IMR-90 (cell line): ENCODE measurements at places on chromosomes 6 and 20. TPM values are rescaled to one million over a fixed set of nuclear protein-coding genes. Genes with fewer than 3 reads are reported as not detected.
A peak's percentile ranks its signal among the peaks of the same experiment; 100 is the strongest.

The BACH2 gene
- 1.1 and 1.3 TPM in 2 replicates for total RNA-seq

The TRIM31 gene
- total RNA-seq = not detected in 2 replicates

The ERGIC3 gene
- total RNA-seq = 438 and 487 TPM in 2 replicates

The PGBD1 gene
- 6.3 and 6.9 TPM in 2 replicates for total RNA-seq

The BMP5 gene
- under 0.01 TPM in 2 replicates for total RNA-seq

The CABLES2 gene
- 1.1 and 1.4 TPM in 2 replicates for total RNA-seq

The SLC22A2 gene
- not detected in 2 replicates for total RNA-seq

The HSPA1L gene
- total RNA-seq = 1.3 and 1.4 TPM in 2 replicates

DNA sequence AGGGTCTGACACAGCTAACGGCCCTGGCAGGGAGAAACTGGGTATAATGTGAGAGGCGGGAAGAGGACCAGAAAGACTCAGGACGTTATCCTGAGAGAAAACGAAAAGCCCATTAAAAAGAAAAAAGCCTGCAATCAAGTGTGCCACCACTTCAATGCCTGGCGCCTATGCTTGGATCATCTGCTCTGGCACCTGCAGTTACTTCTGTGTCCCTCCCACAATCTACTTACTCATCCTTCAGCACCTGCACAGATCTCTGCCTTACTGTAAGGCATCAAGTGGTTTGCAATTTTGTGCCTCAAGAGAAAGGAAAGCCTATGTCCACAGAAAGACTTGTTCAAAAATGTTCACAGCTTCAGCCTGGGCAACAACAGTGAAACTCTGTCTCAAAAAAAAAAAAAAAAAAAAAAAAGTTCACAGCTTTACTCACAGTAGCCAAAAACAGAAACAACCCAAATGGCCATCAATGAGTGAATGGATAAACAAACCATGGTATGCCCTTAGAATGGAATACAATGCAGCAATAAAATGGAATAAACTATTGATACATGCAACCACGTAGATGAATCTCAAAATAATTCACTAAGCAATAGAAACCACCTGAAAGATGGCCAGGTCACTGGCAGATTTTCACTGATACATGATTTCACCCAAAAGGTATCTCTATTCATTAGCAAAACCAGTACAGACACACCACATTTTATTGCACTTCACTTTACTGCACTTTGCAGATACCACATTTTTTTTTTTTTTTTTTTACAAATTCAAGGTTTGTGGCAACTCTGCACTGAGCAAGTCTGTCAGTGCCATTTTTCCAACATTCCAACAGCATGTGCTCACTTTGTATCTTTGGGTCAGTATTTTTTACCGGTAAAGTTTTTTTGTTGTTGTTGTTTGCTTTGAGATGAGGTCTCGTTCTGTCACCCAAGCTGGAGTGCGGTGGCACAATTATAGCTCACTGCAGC is 48.6 kb downstream of the ABHD12 start:
- peak; percentile 21 for DNase-seq

- no peak for DNase-seq
These were observed 48.6 kb downstream of the SULF2 start for GRCh38 chr20:47736570-47737152.

- no peak for DNase-seq
These were observed 41.7 kb downstream of the LBP start for GRCh38 chr20:38387953-38388352.

- no peak for DNase-seq
These were observed 8.7 kb upstream of the FANCE start for GRCh38 chr6:35443341-35444030.
